Brain (organoid and tissue), 16 donors: ENCODE measurements at places on chromosomes 2 and 18. TPM values are rescaled to one million over a fixed set of nuclear protein-coding genes. Genes with fewer than 3 reads are reported as not detected.
A peak's percentile ranks its signal among the peaks of the same experiment; 100 is the strongest.

GRCh38 chr2:142030735-142031134 lies 100.1 kb downstream of the LRP1B start:
- no peak for DNase-seq

- no peak for DNase-seq
These were observed 96.5 kb downstream of the PKP4 start for GRCh38 chr2:158553257-158553656.

DNA sequence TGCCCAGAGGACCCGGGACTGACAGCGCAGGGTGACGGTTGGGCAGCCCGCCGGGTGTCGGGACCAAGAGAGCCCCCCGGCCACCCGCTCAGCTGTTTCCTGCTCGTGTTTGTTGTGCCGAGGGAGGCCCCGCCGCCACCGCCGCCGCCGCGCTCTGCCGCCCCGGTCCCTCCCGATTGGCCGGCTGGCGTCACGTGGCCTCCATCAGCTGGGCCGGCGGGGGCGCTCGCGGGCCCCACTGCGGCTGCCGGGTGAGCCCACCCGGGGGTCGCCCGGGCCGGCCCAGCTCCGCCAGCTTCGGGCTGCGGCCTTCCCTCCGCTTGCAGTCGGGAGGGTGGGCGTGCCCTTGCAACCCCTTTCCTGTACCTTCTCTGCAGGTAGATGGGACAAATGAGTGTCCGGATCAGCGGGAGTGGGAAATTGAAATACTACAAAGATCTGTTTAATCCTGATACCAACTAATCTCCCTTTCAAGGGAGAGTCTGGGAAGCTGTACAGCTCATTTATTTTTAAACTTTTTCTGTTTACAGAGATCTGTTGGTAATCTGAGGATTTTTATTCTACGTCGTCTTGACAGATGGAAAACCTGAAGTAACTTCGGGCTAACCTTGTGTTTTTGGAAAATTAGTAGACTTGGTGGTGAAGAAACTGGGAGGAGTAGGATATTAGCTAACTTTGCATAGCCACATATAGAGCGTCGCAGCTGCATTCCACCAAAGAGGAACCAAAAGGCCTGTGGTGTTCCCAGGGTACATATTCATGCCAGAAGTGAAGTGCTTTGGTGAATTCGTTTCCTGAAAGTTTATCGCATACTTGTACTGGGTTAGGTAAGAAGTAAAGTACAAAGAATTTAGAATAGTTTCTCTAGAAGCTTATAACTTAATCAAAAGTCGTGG lies 1.2 kb downstream of the YPEL5 start:
- DNase-seq: peak; percentile 93

DNA sequence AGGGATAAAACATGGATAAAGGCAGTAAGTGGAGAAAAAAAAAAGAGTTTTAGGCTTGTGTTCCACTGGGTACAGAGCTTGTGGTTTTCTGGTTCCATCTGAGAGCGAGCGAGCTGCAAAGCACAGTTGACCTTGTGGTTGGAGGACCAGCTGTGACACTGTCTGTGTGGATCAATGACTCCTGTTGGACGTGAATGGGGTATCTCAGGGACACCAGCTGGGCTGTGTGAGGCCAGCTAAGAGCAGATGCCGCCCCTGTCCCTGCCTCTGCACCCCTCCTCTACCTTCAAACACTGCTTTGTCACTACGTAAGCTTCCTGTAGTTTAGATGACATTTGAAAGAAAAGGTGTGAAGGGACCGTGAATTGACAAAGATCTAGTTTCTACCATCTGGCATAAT lies 67.8 kb downstream of the QPCT start:
- no peak for DNase-seq

- no peak for DNase-seq
These were observed 203.5 kb upstream of the NABP1 start for GRCh38 chr2:191474464-191474863.

GRCh38 chr18:22394428-22394827 lies 23.3 kb downstream of the CTAGE1 start:
- DNase-seq: no peak

DNA sequence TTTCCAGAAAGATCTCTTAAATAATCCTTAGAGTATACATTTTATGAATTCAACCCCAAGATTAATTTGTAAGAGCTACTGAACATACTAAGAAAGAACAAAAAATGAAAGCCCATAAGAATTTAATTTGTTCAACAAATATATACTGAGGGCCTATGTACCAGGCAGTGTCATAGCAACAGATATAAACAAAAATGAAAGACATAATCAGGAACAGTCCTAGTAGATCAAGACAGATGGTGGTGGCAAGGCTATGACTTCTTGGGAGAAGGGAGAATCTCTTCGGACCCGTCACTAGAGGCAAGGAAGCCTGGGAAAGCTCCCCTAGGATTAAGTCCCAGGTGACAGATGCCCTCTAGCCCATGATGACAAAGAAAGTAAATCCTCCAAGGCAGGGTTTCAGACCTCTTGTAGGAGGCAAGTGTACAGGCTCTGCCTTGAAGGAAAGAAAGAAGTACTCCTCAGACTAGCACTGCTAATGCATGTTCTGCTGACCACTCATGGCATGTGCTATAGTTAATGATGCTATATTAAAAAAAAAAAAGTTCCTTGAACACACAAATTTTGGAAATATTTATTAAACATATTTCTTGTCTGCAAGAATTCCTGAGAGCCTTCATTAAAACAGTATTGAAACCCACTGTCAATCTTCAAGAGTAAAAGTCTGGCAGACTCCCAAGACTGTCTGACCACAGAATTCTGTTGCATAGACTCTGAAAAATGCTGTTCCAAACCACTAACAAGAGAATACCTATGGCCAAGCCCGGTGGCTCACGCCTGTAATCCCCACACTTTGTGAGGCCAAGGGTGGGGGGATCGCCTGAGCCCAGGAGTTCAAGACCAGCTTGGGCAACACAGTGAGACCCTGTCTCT lies 31.5 kb downstream of the NOL10 start:
- DNase-seq: no peak

DNA sequence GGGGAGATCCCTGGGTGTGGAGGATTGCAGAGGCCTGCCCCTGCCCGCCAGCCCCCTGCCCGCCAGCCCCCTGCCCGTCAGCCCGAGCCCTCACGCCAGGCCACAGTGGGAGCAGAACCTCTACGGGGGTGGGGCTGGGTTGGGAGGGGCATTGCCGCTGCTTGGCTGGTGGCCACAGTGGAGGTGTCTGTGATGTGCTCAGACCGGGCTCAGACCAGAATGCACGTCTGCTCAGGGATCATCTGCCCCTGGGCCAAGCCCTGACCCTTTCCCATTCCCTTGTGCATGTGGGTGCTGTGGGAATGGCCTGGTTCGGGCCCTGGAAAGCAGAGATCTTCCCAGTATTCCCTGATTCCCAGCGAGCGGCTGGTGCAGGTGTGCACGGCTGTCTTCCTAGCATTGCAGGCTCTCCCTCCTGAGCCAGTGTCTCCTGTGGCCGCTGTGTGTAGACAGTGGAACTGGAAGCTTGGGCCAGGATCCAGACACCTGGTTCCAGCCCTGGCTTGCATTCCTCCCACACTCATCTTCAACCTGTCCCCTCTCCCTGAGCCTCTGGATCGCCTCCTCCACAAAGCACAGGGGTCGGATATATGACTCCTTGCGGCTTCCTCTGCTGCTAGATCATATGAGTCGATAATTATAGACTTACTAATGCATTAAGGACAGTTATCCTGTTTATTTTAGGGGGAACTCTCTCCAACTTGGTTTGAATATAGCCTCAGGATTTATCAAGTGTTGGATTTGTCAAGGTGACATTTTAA lies 161.6 kb downstream of the LDLRAD4 start:
- no peak for DNase-seq

GRCh38 chr2:198214114-198214596 lies 409.8 kb downstream of the PLCL1 start:
- DNase-seq: no peak

GRCh38 chr2:71347517-71347916 lies 15.9 kb downstream of the ZNF638 start:
- no peak for DNase-seq

DNA sequence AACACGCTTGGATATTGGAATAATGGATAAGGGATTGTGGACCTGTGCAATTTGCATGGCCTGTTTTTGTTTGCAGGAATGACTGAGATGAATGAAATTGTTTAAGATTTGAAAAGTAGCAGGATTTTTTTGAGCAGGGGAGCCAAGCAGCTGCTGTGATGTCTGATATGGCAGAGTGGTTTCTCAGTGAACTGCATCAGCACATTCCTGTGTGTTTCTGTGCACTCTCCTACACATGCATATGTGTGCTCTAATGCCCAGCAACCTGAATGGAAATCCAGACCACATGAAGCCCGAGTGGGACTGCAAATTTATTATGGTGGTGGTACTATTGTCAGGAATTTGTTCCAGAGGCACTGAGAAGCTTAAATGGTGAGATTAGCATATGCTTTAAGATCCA lies 161.7 kb downstream of the PARD3B start:
- DNase-seq: no peak

GRCh38 chr18:34866310-34866709 lies 156.2 kb downstream of the DTNA start:
- no peak for DNase-seq

- no peak for DNase-seq
These were observed 66.0 kb upstream of the ACKR3 start for GRCh38 chr2:236503583-236503982.

GRCh38 chr2:63544017-63544627 lies 44.2 kb downstream of the WDPCP start:
- peak; percentile 15 for DNase-seq

DNA sequence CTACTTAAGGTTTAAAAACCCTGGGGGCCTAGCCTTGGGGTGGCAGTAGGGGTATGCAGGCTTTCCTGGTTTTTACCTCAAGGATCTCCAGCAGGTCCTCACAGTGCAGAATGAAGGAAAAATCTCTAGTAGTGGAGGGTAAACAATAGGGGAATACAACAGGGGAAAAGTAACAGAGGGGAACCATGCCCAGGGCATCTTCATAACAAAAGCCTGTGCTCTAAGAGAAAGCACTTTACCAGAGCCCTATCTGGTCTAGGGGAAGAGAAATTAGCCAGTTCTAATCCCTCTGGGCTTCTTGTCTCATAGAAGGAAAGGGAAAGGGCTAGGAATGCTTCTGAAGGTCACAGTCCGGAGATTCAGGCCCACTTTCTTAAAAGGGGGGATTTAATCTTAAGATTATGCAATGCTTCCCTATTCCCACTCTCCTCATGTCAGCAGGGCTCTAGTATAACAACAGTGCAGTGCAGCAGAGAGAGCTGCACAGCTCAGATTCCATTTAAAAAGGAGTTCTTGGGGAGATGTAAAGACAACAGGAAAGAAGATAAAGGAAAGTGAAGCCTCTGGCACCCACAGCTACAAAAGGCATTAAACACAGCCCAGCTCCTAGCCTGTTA lies 149.0 kb upstream of the CYP1B1 start:
- no peak for DNase-seq

GRCh38 chr18:12726774-12727550 lies 24.1 kb downstream of the PSMG2 start:
- DNase-seq: peak; percentile 95

DNA sequence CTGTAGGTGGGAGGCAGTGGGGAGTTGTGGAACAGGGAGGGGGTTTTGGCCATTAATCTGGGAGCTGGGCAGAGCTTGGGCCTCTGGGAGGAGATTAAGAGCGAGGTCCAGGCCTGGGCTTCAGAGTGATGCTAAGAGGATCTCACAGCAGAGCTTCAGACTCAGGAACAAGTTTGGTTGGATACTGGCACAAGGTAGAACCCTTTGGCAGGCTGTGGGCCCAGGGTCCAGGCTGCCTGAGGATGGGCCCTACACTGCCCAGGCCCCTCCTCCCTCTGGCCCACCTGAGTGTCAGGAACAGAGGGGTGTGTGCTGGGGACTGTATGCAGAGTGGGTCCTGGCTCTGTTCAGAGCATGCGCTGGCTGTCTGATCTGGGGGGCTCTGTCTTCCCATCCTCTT lies 334.9 kb downstream of the CYP26B1 start:
- DNase-seq: no peak

DNA sequence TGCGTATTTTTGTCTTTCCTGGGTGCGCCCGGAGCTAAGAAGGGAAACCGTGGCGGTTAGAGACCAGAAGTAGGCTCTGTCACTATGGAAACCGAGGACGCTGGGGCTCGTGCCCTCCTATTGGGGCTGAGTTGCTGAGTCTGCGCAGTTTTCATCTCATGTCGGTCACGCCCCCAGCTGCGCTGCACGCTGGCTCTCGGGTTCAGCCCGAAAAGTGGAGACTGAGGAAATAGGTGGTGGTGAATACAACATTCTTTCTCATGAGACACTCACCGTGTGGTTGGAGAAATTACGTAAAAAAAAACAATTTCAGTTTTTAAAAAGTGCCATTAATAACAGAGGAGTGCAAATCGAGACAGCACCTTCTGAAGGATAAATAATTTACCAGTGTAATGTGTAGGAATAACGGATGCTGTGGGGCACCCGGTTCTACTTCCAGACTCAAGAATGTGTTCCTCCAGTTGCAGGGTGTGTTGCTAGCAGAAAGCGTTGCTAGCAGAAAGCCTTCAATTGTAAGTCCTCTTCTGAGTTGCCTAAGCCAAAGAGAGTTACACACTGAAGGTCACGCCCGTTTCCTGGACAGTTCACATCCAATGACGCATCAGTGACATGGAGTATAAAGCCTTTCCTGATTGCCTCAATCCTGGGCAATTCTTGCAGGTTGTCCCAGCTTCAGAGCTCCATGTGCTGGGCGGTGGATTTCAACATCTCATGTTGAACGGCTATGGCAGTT lies 20.4 kb upstream of the CXXC1 start:
- DNase-seq: peak; percentile 92

GRCh38 chr2:176169711-176170110 lies 12.6 kb downstream of the HOXD3 start:
- DNase-seq: no peak

- peak; percentile 53 for DNase-seq
These were observed 456.3 kb downstream of the DLGAP1 start for GRCh38 chr18:3998698-3999333.

DNA sequence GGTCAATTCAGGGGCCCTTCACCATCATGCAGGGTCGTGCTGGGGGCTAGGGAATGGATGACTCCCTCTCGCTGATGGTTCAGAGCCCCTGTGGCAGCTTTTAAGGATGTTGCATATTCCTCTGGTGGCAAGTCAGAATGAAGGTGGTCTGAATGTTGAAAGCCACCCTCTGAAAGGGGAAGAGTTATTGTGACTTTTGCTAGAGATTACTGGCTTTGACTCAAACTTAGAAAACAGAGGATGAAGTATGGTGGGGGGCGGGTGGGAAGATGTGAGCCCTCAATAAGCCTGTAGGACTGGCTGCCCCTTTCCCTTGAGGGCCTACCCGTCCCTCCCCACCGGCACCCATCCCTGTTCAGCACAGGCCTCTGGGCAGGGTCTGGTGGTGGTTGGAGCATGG lies 23.2 kb downstream of the MC2R start:
- DNase-seq: no peak

- no peak for DNase-seq
These were observed 7.0 kb upstream of the TMX3 start for GRCh38 chr18:68721681-68722583.

DNA sequence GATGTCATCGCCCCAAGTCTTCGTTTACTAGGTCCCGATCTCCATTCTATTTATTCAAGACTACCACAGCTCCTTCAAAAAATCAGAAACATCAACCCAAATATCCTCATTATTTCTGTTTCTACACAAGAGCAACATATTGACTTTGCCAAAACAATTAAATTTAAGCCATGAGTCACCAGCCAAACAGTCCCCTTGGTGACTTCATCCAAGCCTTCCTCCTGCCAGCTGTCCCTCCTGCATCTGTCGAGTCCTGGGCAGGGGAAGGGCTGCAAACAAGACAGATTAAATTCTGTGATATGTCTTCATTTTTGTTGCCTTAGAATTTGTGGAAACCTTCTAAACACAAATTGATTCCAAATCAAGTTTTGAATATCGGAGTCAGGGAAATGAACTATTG lies 110.3 kb downstream of the SP3 start:
- peak; percentile 19 for DNase-seq

CYP26B1 gene
- polyA plus RNA-seq: 3.4 TPM

BCL11A gene
- polyA plus RNA-seq: 22.7 TPM

INHA gene
- polyA plus RNA-seq: 0.37 TPM

CRYGB gene
- polyA plus RNA-seq: not detected

PLA2R1 gene
- polyA plus RNA-seq: 0.19 TPM

PSTPIP2 gene
- polyA plus RNA-seq: 2.2 TPM
